Aorta (tissue), 5 donors: ENCODE measurements at places on chromosomes 12 and 14. TPM values are rescaled to one million over a fixed set of nuclear protein-coding genes. Genes with fewer than 3 reads are reported as not detected.
A peak's percentile ranks its signal among the peaks of the same experiment; 100 is the strongest.

PDE3A gene
- 94.7 TPM for total RNA-seq

GRCh38 chr12:71460850-71461609 is 21.4 kb downstream of the LGR5 start:
- DNase-seq: no peak

HOXC5 gene
- total RNA-seq: 3.9 TPM

FLVCR2 gene
- total RNA-seq: 15.4 TPM

CARMIL3 gene
- 0.42 TPM for total RNA-seq

GZMH gene
- not detected for total RNA-seq

KRT72 gene
- total RNA-seq: not detected

DBX2 gene
- 0.19 TPM for total RNA-seq

- no peak for DNase-seq
Observed at GRCh38 chr14:92565718-92566115, 52.1 kb downstream of the RIN3 start.

DNA sequence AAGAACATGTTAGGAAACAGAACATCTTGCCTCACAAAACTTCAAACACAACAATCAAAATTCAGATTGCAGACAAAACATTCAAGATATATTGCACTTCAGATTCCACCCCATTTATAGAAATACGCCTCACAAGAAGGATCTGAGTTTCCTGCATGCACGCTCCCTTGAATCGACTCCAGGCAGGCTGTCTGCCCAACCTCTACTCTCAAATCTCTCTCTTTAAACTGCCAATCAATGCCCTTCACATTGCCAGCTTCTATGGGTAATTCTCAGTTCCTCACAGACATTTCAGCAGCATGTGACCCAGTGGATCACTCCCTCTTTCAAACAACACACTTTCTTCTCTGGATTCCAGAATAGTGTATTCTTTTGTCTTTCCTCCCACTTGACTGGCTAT is 184.1 kb downstream of the PRKD1 start:
- DNase-seq: no peak

SLC38A4 gene
- total RNA-seq: 0.65 TPM

GRCh38 chr12:67877727-67878126 is 111.5 kb upstream of the IFNG-AS1 start:
- DNase-seq: no peak

DNA sequence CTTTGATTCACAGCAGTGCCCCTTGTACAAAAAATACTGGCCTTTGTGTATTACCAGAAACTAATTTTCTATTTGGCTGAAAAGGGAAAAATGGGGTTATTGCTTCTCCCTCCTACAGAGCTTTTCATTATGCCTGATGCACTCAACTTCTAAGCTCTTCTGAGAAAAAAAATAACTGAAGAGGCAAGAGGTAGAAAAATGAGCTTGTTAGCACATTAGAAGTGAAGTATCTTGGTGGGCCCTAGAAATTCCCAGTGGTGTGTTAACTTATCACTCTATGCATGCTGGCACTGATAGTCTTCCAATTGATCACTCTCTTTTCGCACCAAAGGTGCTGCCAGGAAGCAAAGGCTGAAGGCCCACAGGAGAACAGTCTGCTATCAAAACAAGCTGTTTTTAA is 17.1 kb downstream of the INSM2 start:
- no peak for DNase-seq

TPH2 gene
- not detected for total RNA-seq

DNA sequence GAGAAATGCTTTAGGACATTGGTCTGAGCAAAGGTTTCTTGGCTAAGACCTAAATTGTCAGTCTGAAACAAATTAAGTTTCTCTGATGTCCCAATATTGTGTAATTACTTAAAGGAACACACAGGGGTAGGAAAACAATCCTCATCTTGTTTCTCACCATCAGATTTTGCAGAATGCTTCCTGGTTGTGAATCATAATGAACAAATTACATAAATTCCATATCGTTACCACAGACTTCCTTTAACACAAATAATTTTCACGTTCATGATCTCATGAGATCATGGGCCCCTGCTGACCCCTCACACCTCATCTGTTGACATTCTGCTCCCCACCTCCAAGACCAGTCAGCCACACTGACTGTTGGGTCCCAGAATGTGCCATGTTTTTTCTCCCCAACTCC is 194.1 kb downstream of the MON2 start:
- DNase-seq: no peak

GRCh38 chr12:47221256-47222023 is 141.7 kb upstream of the AMIGO2 start:
- DNase-seq: no peak

SLC10A1 gene
- total RNA-seq: not detected

KLRG1 gene
- total RNA-seq: 4.1 TPM

- no peak for DNase-seq
Observed at GRCh38 chr12:130987151-130987931, 33.6 kb downstream of the ADGRD1 start.

MMAB gene
- total RNA-seq: 26.4 TPM

DNA sequence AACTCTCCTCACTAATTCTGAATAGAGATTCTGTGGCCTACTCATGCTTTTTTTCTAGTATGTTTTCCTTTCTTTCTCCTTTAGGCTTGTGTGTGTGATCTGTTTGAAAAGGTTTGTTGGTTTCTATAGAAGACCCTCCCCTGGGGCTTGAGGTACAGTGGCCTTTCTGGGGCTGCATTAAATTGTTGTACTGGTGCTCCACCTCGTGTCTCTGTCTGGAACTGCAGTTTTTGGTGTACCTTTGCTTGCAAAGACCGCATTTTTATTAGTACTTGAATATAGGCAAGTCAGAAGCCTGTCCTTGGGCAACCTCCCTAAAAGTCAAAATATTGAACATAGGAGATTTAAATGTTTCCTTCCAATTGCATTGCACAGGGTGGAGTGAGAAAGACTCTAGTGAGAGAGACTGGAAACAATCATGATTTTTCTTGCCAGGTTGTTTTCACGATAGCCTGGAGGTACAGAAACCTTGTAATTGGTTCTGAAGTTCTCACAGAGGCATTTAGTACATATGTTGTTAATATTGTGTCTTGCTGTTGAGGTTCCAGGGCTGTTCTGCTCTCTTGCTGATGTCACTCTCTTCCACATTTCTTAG is 39.0 kb downstream of the SLCO1B1 start:
- no peak for DNase-seq

RDH5 gene
- 21.9 TPM for total RNA-seq

- DNase-seq: peak; percentile 86
Observed at GRCh38 chr12:21940549-21941505, at the start of gene ABCC9. TSS of gene ABCC9 (minus strand) at chr12:21941426. CDS start at chr12:21936674, 4,752 bp downstream.

CLEC2A gene
- total RNA-seq: not detected

GLIPR1L1 gene
- total RNA-seq: not detected

DNA sequence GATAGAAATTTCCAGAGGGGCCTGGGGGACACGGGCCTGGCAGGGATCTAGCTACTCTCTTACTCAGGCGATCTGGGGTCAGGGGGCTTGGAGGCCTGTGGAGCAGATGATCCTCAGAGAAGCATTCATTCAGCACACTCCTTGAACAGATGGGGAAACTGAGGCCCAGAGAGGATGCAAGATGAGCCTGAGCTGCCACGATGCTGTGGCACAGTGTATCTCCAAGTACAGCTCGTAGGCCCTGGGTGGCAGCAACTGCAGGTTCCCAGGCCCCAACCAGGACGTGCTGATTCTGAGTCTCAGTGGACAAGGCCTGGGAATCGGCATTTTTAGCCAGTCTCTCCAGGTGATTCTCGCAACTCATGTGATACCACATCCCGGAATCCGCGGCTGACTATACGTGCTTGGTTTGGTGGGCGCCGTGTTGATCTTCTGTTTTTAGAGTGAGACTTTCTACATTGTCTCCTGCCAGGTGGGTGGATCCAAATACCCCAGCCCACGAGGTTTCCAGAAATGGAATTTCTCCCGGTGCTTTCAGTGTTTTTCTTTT is 22.5 kb downstream of the ADGRD1 start:
- no peak for DNase-seq
